GOT3 (cell line): ENCODE measurements at places on chromosomes 12 and 14.

DNA sequence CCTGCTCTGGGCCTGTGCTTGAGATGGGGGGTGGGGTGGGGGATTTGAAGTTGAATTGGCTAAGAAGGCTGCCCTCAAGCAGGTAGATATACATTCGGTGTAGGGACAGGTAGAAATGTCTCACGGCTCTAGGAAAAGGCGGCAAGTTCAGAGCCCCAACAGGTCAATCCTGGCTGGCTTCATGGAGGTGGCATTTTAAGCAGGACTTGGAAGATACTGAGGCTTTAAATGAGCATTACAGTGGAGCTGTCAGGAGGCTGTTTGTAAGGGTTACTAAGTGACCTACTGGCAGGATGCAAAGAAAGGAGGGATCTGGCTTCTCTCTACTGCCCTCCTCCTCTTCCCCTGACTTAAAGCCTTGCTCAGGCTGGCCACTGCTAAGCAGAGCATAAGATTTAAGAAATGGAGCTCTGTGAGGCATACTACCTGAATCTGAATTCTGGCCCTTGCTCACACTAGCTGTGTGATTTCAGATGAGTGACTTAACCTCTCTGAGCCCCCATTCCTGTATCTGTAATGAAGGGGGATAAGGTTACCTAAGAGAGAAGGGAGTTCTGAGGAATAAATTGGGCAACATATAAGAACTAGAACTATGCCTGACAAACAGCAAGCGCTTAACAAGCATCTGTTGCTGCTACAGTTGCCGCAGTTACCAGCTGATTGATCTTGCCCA lies 61.6 kb downstream of the SLC24A4 start:
- no peak for DNase-seq

DNA sequence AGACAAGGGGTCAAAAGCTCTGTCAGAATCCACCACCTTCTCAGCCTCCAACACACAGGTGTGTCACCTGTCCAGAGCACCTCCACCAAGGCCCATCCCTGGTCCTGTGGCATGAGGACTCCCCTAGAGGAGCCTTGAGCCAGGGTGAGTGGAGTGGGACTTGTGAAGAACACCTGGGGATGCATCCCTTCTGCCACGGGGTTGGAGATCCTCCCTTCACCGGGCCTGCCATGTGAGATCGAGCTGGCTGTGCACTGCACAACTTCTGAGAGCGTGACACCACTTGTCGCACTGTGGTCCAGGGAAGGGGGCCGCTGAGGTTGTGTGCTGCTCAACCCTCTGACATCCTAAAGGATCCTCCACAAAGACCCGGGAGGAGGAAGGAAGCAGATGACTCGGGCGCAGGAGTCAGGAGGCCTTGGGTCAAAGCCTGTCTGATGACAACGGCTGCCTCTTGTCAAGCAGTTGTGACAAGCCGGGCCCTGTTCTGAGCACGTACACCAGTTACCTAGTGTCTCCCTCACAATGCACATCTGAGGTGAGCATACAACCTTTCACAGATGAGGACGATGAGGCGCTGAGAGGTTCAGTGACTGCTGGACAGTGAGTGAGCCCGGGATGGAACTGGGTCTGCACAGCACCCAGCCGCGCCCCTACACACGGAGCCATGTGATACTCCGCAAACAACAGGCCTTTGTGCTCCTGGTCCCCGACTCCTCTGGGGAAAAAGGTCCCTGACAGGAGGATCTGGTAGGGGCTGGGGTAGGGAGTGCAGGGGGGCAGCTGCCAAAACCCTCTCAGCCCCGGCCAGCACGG lies 35.6 kb downstream of the CHGA start:
- DNase-seq, result no peak

DNA sequence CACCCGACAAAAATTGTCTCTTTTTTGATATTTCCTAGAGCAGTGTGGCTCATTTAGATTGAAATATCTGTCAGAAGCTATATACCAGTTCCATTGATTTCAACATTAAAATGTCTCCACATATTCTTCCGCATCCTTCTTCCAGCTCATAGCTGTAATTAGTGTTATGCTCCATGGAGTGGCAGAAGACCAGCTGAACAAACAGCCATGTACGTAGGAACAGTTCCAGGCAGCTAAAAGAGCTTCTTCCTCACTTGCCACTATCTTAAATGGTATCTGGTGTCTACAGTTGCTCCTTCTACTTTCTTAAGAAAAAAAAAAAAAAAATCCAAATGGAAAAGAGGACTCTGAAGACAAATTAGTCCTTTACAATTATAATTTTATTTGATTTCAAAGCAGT lies 848.0 kb downstream of the DIO2 start:
- no peak for DNase-seq

- DNase-seq, result no peak
These were observed 204.3 kb downstream of the TTC7B start for GRCh38 chr14:90611936-90612335.

DNA sequence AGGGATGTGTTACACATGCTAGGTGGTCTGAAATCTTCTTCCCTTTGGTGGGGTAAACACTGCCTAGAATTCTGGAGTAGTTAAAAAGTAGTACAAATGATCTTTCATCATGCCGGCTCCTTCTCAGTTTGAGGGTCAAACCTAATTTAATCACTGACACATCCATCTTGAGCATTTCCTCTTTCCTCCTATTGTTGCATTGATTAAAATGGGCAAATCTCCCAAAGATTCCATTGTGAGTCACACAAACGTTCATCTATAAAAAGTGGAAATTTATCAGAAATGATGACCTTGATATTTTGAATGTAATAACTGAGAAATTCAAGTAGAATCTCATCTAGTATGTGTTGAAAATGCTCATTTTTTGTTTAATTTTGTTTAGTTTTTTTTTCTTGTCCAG lies 996.0 kb downstream of the NRXN3 start:
- no peak for DNase-seq

- no peak for DNase-seq
These were observed 957.5 kb downstream of the SLC6A15 start for GRCh38 chr12:83954956-83955601.

GRCh38 chr12:89047856-89048418 lies 304.4 kb downstream of the DUSP6 start:
- DNase-seq, result no peak

GRCh38 chr12:112381406-112381882 lies 787 bp downstream of the HECTD4 start:
- no peak for DNase-seq

DNA sequence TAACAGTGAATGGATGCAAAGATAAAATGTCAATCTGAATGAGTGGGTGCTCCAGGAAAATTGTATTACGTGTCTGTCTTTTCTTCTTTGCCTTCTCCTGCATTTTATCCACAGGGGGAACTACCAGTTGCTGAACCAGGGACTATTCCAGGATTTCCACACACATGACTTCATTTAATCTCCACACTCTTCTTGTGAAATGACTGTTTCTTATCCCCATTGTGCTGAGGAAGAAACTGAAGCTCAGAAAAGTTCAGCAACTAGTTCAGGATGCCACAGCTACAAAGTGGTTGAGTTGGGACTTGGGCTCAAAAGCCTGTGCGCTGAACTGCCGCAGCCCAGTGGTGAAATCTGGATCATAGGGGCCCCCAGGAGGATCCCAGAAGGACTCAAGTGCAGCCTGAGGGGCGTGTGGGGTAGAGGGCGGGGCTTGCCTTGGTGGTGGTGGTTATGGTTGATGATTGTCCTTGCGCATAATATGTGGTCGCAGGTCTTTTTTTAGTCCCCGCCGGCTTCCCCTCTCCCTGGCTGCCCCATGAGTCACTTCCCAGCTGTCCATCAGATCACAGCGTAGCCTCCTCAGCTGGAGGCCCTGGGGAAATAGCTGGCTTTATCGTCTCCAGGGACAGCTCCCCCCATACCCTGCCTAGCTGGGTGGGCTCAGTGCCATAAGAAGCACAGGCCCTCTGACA lies 235.2 kb upstream of the CRY1 start:
- DNase-seq, result no peak

DNA sequence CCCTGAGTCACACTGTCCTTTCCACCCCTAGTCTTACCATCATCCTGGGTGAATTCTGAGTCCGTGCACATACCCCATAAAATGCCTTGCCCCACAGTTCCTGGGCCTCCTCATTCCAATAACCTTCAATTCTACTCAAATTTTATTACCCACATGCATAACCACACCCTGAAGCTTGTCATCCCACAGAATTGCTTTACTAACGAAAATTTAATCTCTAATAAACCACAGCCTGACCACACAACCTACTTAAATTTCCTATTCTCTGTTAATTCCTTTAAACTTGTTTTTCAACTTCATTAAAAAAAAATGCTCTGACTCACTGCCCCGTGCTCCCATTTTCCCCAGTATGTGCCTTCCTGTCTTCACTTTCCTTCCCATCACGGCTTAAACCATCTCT lies 205.9 kb downstream of the PHLDA1 start:
- DNase-seq, result no peak

- no peak for DNase-seq
These were observed 42.5 kb downstream of the GALNT9 start for GRCh38 chr12:132286912-132287311.

- DNase-seq, result no peak
These were observed 57.3 kb upstream of the E2F7 start for GRCh38 chr12:77122661-77123060.

GRCh38 chr12:4829793-4830162 lies 79.9 kb upstream of the KCNA1 start:
- DNase-seq, result no peak

DNA sequence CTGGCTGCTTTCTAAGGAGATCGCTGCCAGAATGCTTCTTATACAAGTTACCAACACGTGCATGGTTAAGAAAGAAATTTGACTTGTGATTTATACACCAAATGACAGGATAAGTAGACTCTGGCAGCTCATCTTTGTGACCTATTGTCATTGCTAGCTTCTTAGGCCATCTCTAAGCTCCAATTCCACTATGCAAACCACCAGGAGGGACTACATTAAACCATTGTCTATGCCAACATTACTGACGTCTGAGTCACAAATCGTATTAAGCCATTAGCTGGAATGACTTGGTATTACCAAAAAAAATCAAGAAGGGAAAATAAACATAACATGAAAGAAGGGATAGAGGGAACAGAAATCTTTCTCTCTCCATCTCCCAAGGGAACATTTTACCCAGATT lies 15.8 kb upstream of the VPS33A start:
- no peak for DNase-seq

DNA sequence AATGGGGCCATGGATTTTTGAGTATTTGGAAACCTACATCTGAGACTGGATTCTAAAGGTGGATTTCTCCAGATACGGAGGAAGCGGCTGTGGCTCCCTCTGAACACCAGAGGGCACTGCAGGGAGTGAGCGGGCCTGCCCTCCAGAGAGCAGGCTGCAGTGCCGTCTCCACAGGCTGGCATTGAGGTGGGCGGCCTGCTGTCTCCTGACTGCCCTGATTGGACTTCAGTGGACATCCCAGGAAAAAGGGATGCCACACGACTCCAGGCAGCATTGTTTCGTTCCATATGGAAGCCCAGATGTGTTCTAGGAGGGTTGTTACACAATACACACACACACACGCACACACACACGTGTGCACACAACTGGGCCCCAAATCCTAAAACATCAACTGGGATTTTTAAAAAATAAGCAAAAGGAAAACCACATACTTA lies 20.9 kb upstream of the ANO2 start:
- DNase-seq, result no peak

DNA sequence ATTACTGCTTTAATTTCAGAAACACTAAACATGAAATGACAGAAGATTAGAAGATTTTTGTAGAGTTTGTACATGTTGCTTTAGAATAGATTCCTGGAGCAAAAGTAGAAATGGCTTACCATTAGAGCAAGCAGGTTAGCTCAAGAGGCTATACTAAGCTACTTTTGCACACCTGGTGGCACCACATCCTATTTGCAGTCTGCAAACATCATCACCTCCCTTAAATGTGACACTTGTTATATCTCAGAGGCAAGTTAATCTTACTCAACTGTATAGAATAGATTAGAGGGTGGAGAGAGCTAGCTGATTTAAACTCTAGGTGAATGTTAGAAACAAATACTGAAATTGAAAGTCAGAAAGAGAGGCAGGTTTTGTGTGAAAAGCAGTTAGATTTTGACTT lies 30.7 kb upstream of the OR4E1 start:
- no peak for DNase-seq

DNA sequence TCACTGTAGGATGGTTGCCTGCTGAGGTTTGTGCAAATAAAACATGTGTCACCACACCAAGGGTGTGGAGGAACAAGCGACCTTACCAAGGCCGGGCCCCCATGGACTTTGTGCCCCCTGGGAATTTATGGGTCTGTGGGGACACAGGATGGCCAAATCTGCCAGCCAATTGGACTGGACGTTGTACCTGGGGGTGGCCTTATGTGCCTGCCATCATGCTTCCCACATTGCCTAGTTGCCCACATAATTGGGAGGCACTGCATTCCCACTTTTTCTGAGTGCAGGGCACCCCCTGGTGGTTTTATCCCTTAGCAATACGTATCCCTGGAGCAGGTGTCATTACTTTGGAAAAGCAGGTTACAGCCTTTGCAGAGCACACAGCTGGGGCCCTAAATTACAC lies 92.6 kb upstream of the TMPO start:
- no peak for DNase-seq

DNA sequence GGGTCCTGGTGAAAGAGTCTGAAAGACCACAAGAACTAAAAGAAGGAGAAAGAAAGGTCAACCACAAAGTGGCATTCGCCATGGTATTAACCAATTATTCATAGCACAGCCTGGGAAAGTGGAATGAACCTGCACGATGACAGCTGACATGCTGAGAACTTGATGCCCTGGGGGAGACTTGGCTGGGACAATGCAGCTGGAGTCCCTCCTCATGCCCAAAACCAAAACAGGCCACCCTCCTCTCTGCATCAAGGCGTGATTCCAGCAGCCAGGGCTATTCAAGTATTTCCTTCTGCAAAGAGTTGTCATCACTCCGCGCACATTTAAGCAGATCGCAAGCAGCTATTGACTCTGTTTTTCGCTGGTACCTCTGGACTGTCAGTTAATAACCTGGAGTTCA lies 167.1 kb upstream of the NOS1 start:
- DNase-seq, result no peak

DNA sequence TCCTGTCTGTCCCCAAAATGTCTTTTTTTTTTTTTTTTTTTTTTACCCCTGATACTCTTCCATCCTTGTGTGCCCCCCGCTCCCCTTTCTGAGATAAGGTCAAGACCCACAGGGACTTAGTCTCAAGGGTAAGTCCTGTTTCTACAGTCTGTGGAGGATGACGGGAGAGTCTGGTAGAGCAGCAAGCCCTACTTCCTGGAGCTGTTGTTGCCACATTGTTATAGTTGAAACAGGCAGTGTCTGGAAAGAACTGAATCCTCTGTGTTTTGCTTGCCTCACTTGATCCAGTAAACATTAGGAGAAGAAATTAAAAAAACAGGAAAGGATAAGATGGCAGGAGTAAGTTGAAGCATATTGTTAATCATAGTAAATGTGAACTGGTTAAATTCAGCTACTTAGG lies 45.5 kb downstream of the ZNF664 start:
- no peak for DNase-seq

- no peak for DNase-seq
These were observed 188.3 kb upstream of the SLC38A2 start for GRCh38 chr12:46560874-46561273.
